Glomerular endothelial cell (primary cell): ENCODE measurements at places on chromosomes 1 and 21. TPM values are rescaled to one million over a fixed set of nuclear protein-coding genes. Genes with fewer than 3 reads are reported as not detected.

DNA sequence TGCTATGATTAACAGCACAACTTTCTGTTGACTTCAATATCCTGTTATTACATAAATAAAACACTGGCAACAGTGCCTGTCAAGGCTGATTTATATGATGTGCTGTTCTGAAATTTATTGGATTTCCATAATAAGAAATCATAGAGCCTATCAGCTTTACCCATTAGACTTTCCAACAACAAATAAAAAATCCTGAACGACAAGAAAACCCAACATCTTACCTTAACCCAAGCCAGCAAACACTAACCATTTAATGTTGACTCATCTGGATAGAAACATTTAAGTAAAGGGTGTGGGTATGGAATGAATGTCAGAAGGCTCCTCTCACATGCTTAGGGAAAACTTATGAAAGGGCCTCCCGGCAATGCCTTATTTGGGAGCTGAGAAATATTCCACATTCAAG, 165.1 kb downstream of the SLC45A1 start:
- DNase-seq: no peak

DNA sequence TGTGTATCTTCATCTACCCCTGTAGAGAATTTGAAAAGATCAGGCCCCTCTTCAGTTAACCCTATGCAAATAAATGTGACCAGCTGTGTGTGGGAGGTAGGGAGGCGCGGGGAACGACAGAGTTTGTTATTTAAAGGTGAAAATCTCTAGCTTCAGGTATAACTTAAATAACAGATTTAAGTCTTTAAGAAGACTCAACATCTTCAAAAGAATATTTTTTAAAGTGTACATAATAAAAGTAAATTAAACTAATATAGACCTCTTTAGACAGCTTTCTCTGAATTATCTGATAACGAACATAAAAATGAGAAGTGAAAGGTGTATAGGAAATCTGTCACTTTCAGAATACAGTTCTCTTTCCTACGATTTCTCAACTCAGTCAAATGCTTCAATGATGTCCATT, 16.0 kb downstream of the ANGPTL3 start:
- no peak for DNase-seq

C1orf116 gene
- 0.53 TPM in 1 of 2 replicates, not detected in the other for total RNA-seq

DNA sequence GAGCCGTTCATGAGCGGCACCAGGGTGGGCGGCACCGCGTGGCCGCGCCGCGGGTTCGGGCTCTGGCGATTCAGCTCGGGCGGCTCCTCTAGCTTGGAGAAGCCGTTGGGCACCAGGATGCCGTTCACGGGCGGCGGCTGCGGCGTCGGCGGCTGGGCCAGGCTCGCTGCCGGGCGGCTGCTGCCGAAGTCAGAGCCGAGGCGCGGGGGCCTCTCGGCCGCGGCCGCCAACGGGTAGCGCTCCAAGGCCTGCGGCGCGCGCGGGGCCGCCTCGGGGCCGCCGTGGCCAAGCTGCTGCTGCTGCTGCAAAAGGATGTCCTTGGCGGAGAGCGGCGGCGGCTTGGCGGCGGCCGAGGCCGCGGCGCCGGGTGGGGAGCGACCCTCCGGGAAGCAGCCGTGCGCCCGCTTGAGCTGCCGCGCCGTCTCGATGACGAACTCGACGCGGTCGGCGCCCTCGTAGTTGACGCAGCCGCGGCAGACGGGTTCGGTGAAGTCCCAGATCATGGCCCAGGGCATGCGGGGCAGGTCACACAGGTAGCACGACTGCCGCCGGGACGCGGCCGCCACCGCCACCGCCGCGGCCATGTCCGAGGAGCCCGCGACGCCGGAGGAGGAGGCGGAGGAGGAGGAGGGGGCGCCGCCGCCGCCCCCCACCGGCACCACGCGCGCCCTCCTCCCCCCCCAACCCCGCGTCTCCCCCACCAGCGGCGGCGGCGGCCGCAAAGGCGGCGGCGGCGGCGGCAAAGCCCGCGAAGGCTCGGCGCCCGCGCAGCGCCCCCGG, 877 bp downstream of the IRF2BP2 start:
- DNase-seq: no peak

FCAMR gene
- total RNA-seq: not detected in 2 replicates

DNA sequence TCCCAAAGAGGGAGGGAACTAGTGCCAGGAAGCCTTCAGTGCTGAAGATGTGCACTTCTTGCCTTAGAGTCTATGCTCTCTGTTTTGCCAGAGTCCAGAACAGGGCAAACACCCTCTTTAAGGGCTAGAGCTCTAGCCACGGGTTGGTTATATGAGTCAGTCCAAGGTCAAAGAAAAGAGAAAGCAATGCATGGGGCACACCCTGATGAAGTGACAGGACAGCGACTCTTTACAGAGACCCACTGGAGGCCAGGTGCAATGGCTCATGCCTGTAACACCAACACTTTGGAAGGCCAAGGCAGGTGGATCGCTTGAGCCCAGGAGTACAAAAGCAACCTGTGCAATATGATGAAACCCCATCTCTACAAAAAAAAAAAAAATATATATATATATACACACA, 86.1 kb downstream of the TGFBR3 start:
- no peak for DNase-seq

DNA sequence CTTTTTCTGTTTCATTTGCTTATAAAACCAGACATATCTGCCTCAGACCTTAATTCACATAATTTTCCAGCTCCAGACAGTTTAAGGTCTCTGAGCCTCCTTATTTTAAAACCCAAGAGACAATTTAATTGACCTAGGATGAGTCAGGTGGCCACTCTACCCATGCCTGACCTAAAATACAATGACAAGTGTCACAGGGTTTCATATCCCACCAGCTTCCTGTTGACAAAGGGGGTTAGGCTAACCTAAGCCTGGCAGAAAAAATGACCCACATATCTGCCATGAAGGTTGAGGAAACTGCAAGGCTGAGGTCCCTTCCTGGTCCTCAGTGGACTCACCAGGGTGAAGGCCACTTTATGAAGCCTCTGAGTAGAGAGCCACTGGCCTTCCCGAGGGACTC, 52.3 kb downstream of the OPTC start:
- no peak for DNase-seq

EXTL1 gene
- 0.06 TPM in 1 of 2 replicates, not detected in the other for total RNA-seq

- no peak for DNase-seq
Measured at GRCh38 chr1:154419620-154420571, 14.8 kb downstream of the IL6R start.

DNA sequence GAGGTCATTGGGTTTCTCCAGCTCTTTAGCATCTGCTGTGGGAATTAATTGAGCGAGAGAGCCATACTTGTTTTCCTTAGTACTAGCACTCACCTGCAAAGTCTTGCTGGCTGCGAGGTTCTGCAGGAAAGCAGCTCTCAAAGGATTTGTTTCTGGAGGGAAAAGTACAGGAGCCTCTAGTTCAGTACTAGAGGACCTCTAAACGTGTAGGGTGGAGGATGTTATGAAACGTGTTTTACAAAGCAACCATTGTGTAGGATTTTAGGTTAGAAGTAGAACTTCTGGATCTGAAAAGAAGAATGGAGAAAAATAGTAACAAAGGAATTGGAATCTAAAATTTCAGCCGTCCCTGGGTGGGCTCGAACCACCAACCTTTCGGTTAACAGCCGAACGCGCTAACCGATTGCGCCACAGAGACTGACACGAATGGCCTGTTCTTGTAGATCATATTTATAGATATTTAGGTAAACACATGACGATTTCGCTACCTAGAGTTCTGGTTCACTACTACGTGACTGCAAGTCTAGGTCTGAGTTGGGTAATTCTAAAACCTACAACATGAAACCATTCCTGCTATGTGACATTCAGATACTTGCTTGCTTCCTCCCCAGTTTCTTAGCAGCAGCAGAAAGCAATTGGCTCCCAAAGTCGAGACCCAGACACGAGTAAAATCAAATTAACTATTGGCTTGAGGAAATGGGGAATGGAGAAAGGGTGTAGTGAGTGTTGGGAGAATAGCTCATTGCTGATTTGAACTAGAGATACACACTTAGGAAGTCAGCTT, 60.2 kb upstream of the CFAP126 start:
- DNase-seq: no peak

- no peak for DNase-seq
Measured at GRCh38 chr1:97791251-97791650, 129.6 kb downstream of the DPYD start.

SPATA6 gene
- total RNA-seq: 3.1 and 4.2 TPM in 2 replicates

PDPN gene
- 4.2 and 14.8 TPM in 2 replicates for total RNA-seq

DNA sequence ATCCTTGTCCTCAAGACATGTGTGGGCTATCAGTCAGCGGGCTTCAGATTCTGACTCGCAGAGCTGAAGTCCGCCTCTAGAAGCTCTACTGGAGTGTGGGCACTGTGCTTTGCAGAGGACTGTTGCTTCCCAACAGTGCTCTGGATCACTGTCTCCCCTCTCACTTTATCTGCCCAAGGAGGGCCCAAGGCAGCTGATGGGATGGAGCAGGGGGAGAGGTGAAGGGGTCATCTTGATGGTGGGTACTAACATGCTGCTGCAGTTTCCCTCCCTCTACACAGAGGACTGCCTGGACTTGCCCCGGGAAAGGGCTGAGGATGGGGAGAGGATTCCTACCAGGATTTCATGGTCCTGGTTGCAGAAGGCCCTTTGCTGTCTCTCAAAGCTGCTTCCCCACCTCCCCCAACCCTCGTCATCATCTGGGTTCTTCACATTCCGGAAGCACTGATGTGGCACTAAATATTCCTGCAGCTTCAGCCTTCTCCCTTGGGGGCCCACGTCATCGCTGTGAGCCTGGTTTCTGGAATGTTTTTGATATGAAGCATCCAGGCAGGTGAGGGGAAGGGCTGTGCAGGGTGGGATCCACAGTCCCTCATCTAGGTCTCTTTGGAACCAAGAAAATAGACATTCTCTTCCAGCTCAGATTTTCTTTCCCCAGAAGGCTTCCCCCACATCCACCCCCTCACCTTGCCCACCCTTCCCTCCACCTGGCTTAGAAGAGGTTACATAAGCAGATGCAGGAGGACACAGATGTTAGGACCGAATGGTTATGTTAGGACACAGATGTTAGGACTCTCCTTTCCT, 23.2 kb downstream of the NUAK2 start:
- no peak for DNase-seq

NUDT17 gene
- total RNA-seq: 3.4 and 5.7 TPM in 2 replicates

SH3D21 gene
- 2.4 and 4.0 TPM in 2 replicates for total RNA-seq

DNA sequence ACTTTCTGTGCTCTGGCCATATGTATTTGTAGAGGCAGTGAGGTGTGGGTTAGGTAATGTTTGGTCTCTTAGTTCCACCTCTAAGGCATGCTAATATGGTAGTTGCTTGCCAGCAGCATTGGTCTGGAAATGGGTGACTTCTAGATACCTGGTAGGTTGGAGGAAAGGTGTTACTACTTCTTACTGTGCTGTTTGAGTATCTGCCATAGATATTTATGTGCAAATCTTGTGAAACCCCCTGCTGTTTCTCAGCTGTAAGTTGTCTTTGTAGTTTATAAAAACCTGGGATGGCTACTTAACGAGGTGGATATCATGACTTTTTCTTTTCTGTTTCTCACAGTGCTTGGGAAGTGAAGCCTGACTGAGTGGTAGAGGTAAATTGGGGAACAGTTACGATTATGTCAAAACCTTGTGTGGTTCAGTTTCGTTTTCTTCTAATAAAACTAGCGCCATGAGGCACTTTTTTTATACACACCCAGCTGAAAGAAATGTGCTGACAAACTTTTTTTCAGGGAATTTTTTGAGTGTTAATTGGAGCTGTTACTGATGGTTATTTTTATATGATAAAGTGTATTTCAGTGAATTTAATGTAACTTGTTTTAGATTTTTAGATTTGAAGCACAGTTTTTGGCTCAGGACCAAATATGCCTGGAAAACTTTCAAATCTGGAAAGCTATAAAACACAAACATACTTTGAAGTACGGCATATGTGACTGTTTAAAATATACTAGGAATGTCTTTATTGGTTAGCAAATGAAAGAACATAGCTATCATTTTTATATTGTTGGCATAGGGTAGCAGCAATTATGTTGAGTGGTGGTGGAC, 42.1 kb downstream of the CAMSAP2 start:
- DNase-seq: no peak

DNA sequence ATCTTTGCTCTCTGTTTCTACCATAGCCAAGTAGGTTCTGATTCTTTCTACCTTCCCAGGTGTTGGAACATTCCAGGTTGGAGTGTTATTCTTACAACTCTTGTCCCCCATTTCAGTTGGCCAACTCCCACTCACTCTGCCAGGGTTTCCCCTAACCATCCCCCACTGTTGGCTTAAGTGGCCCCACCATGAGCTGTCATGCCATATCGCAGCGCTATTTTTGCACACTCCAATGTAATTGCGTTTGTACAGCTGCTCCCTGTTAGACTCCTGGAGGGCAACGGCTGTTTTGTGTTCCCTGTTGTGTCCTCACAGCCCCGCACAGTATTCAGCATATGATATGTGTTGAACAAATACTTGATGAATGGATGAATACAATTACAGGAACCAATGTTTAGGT, 117.7 kb upstream of the ETS2 start:
- no peak for DNase-seq

- DNase-seq: no peak
Measured at GRCh38 chr1:21536218-21536617, 27.0 kb downstream of the ALPL start.

DNA sequence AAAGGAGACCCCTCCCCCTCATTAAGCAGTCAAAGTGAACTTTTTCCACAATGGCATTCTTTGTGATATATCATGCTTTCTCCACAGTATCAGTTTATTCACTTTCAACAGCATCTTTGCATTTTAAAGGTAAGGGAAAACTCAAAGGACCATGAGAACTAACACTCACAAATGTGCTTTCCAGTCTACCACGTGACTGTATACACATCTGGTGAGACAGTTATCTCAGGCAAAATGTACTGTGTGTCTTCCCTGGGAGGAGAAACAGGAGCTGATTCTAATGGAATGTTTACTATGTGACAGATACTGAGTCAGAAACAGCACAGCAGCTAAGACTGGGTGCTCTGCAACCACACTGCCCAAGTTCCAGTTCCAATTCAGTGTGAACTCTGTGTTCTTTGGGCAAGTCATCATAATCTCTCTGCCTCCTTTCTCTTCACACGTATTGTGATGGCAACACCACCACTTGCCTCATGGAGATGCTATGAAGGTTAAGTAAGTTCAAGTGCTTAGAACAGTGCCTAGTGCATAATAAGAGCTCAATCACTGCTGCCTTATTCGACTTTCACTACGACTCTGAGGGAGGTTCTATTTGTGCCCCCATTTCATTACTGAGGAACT, 79.0 kb downstream of the SLC45A1 start:
- no peak for DNase-seq

- DNase-seq: no peak
Measured at GRCh38 chr1:151479462-151479861, 20.2 kb upstream of the POGZ start.

DNA sequence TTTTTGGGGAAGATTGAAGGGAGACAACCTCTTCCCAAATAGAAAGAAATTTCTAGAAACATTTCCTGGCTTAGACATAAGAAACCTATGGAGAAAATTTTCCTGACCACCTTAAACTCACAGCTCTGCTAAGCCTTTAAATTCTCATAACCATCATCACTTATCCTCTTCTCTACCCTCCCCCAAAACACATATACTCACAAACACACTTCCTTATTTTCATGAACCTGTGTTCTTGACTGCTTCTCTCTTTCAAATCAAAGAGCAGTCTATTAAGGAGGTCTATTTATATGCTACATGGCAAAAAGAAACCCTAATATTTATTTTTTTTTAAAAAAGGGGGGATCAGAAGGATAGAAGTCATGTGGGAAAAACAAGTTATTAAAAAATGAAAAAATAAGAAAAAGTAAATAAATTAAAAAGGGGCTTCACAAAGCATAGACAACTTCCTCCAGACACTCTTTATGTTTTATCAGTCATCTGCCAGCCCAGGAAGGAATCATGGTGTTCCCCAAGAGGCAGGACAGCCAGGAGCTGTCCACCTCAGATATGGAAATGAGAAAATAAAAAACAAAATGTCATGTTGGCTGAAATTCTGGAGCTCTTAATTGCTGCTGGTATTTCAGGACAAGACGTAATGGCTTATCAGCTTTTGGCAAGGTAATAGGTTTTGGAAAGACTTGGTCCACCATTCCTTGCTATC, 12.8 kb upstream of the RGS2 start:
- no peak for DNase-seq

KIFAP3 gene
- total RNA-seq: 15.0 and 21.1 TPM in 2 replicates
